Erythroblast (primary cell): ENCODE measurements at places on chromosomes 6 and 20.
A peak's percentile ranks its signal among the peaks of the same experiment; 100 is the strongest.

GRCh38 chr6:37172912-37173492 is 3.0 kb downstream of the PIM1 start:
- DNase-seq = peak; percentile 68

GRCh38 chr20:64079273-64080012 is at the start of gene RGS19:
TSS of gene RGS19 (minus strand) at chr20:64079518. CDS start at chr20:64076886, 2,632 bp downstream.
- DNase-seq = peak; percentile 65

DNA sequence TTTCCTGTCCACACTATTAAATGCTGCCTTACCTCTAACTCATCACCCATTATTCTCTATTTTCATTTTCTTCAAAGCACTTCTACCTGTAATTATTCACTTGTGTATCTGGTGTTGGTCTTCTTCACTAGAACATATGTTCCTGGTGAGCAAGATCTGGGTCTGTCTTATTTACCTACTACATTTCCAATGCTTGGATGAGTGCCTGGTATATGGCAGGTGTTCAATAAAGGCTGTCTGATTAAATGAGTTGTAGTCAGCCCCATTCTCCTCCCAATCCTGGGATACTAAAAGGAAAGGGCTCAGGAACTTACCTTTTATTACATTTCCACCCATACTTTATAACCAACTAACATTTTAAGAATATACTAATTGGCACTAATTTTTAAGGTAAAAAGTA is 61.0 kb downstream of the CEP162 start:
- DNase-seq = no peak

GRCh38 chr6:98593676-98594075 is 240.7 kb upstream of the POU3F2 start:
- DNase-seq = no peak

DNA sequence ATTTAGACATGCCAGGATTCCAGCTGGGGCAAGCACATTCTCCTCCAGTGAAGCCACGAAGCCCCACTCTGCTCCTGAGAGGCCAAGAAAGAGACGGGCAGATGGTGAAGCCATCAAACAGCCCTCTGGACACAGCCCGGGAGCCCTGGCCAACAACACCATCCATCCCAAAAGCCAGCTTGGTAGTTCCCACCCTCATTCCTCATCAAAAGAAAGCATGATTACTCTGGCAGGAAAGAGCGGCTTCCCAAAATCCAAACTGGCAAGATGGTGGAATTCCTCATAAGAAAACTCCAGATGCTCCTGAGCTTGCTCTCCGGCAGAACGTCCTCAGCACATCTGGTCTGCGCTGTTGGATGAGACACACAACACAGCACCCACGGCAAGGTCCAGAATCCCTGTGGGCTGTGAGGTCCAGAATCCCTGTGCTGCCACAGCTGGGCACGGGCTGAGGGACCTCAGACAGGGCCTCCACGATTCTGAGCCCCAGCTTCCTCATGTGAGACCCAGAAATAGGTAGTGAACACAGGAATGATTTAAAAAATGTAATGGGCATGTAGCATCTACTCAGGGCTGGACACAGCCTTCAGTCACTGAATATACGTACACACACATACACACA is 52.6 kb downstream of the THBS2 start:
- DNase-seq = no peak

DNA sequence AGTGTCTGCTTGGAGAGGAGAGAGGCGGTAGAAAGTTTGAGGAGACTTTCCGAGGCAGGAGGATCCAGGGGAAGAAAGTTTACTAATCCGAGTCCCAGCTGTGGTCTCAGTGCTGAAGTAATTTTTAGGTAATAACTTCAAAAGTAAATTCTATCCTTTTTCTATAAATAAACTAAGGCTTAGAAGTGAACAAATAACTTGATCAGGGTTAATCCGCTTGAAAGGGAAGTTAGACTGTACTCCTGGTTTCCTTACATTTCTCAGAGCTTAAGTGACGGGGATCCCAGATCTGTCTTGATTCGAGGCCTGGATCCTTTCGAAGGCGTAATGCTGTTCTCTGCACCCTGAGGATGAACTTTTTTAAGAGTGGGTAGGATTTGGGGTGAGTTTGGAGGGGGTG is 2.6 kb downstream of the STK35 start:
- no peak for DNase-seq

- DNase-seq = no peak
Observed at GRCh38 chr6:137811916-137812553, 55.0 kb upstream of the TNFAIP3 start.

DNA sequence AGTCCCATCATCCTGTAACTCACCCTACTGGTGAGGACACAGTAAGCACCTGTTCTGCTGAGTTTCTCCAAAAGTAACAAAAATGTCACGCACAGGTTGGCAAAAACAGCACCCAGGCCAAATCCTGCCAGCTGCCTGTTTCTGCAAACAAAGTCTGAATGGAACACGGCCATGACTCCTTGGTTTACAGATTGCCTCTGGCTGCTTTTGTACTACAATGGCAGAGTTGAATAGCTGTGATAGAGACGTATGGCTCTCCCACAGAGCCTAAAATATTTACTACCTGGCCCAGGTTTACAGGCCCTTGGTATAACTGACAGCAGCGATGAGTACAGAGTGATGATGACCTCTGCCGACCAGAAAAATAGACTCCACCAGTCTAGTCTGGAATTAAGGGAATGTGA is 52.6 kb downstream of the CNKSR3 start:
- no peak for DNase-seq

DNA sequence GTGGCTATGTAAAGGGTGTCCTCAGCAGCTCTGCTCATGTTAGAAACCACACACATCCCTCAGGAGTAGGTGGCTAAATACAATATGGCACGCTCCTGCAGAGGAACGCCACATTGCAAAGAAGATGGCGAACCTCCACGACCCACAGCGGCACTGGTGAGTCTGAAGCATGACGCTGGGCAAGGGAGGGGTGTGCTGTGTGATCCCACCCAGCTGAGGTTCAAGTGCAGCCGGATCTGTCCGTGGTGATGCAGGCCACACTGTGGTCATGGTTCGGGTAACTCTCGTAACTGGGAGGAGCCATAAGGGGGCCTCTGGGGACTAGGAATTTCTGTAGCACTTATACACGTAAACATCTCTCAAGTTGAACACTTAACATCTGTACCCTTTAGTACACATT is 23.4 kb upstream of the APMAP start:
- DNase-seq = no peak

DNA sequence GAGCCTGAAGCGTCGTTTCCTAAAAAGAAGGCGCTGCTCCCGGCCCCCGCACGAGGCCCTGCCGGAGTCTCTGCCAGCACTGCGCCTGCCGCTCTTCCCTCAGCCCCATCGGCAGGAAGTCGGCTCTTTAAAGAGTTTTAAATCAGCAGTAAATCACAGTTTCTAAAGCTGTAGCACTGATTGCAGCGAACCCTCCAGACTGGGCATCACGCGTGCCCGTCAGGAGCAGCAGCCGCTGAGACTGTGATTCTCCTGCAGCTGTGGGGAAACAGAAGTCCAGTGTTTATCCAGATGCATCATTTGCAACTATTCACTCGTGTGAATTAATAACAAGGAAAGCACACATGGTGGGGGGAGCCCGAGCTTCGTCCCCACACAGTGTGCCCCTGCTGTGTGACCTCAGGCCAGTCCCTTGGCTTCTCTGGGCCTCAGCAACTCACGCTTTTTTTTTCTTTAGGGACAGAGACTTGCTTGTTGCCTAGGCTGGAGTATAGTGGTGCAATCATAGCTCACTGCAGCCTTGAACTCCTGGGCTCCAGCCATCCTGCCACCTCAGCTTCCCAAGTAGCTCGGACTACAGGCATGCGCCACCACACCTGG is 28.3 kb downstream of the DLL1 start:
- DNase-seq = no peak

GRCh38 chr6:13358511-13358910 is 30.2 kb upstream of the TBC1D7 start:
- peak; percentile 8 for DNase-seq

- DNase-seq = peak; percentile 21
Observed at GRCh38 chr20:51326201-51326819, 216.2 kb downstream of the NFATC2 start.

DNA sequence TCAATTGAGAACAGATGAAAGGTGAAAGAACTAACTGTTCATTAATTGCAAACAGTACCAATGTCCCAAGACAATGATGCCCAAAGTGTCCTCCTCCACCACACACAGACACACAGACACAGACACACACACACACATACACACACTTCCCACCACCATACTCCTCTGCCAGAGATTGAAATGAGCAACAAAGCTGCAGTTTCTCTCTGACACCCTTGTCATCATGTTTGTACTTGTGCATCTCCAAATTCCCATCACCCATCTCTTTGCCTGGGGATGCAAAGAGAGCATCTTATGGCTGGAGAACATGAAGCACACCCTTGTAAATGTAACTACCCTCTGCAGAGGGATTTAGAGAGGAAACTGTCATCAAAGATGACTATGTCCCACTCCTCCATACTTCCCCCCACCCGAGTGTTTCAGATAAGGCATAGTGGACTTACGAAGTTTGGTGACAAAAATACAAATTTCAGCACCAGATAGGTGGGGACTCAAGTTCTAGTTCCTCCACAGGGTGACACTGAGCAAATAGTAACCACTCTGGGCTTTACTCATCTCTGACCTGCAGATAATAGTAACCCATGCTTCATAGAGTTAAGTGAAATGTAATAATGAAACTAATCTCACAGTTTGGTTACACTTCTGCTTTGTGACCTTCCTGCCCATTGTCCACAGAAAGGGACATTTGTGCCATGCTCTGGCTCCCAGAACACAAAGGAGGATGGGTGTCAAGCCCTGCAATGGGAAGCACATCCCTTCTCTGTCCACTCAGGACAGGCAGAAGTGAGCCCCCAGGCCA is 8.7 kb downstream of the MAFB start:
- no peak for DNase-seq

DNA sequence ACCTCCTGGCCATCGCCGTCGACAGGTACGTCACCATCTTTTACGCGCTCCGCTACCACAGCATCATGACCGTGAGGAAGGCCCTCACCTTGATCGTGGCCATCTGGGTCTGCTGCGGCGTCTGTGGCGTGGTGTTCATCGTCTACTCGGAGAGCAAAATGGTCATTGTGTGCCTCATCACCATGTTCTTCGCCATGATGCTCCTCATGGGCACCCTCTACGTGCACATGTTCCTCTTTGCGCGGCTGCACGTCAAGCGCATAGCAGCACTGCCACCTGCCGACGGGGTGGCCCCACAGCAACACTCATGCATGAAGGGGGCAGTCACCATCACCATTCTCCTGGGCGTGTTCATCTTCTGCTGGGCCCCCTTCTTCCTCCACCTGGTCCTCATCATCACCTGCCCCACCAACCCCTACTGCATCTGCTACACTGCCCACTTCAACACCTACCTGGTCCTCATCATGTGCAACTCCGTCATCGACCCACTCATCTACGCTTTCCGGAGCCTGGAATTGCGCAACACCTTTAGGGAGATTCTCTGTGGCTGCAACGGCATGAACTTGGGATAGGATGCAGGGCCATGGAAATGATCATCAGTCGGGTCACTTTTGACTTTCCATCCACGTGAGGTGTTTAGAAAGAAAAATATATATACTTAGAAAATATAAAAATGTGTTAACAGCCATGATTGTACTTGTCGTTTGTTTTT is 868 bp downstream of the MC3R start:
- peak; percentile 54 for DNase-seq

GRCh38 chr20:34543463-34544056 is 15.0 kb upstream of the MAP1LC3A start:
- no peak for DNase-seq

DNA sequence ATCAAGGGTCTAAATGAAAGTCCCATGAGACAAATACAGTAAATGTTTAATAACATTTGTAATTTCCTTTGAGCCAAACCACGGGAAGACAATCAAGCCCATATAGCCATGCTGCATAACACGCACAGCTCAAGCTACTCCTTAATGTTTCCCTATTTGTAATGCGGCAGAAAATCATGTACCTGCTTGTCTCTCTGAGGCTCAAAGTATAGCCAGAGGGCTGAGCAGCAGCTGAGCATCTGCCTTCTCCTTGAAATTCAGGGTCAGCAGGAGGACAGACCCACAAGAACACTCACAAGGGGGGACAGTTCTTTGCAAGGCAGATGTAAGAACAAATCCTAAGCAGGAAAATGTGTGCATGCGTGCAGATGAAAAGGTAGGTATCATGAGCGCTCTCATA is 45.8 kb upstream of the JARID2 start:
- DNase-seq = no peak

DNA sequence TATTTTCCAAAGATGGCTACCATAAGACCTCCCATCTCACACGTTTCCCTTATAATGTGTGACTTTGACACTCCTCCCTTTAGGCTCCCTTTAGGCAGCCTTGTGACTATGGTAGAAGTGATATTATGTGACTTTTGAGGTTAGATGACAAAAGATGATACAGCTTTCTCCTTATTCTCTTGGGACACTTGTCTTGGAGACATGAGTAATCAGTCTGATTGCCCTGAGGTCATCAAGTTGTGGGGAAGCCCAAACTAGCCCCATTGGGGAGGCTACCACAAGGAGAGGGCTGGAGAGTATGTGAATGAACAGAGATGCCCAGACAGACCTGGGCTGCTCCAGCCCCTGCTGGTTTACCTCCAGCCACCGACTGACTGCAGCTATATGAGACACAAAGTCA is 10.6 kb upstream of the DLK2 start:
- no peak for DNase-seq

DNA sequence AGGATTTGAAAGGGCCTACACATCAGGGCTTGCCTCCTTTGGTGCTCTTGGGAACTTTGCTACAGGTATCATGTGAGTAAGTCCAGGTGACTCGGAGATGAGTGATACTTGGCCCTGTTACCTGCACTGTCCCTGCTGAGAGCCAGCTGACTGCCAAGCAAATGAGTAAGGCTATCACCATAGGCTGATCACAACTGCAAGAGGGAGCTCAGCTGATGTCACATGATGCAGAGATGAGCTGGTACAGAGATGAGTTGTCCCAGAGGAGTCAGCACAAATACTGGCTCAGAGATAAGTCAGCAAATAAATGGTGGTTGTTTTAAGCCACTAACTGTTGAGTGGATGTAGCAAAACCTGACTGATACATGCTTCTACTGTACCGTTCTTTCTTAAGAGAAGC is 41.4 kb downstream of the LAMP5 start:
- no peak for DNase-seq

DNA sequence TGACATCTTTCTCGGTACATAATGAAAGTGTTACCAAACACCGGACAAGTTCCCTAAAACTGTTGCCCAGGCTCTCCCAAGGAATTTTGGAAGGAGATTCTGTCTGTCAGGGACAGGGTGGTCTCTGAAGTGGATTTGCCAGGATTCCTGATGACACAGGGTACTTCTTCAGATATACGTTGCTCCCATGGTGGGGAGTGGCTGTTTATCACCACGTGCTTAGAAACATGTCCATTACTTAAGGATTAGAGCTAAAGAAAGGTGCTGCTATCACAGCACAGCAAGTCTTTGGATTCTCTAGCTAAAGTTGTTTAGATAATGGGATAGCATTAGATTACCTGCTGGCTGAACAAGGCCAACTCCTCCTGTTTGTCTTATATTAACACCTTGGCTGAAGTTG is 6.3 kb downstream of the SPINT3 start:
- no peak for DNase-seq

- DNase-seq = no peak
Observed at GRCh38 chr20:55316753-55317152, 688.6 kb downstream of the CBLN4 start.
